ENCODE measurements at places on chromosomes 6 and 20.

- no peak for DNase-seq
These were observed 6.9 kb upstream of the SYNDIG1 start for GRCh38 chr20:24462460-24463010.

DNA sequence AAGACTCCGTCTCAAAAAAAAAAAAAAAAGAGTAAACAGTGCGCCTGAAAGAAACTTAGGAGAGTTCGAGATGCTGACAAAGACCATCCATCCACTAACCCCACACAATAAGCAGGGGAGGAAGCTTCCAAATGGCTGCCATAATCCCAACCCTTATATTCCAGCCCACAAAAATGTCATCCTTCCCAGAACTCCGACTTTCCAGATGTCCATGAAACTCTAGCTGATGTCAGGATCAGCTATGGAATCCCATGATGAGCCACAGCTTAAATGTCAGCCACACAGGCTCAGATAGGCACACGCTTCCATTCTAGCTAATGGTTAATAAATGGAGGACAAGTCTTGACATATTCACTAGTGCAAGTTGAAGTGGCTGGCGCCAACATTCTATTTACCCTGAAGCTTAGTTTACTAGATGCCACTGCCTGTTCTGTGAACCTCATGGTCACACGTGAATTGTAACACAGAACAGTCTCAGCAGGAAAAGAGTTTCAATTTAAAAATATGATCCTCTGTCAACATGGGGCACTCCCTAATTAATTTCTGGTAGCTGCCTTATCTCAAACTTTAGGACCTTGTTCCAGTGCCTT lies 75.5 kb downstream of the FOXF2 start:
- no peak for DNase-seq

DNA sequence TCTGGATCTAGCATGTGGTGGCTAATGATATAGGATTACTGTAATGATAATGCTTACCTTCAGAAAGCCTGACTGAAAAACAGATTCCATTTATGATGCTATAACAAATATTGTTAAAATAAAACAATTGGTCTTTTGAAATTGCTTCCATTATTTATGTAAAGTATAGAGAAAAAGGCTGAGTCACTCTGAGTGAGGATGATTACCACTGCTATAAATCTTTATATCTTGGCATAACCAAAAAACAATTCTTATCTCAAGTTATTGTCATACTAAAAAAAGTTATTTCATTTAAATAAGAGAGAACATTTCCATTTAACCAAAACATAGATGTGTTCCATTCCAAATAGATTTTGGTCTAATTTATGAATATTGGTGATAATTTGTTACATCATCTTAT lies 53.0 kb upstream of the DST start:
- DNase-seq = no peak

DNA sequence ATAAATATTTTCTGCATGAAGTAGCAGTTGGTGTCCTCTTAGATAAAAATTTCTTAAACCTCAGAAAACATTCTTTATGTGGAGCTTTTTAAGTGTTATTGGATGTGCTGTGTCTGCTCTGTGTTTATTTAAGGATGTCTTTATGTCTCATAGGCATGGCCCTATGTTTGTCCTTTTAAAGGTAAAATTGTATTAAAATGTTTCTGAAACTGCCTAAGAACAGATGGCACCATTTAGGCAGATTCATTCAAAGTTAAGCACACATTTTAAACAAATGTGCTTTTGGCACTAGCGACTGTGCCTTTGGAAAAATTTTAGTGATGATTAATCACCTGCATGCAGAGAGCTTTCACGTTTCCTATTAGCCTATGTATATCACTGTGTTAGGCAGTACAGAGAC lies 125.2 kb downstream of the KIF6 start:
- DNase-seq = peak; percentile 92

- peak; percentile 23 for DNase-seq
These were observed 22.4 kb upstream of the KIAA0408 start for GRCh38 chr6:127481628-127482027.

DNA sequence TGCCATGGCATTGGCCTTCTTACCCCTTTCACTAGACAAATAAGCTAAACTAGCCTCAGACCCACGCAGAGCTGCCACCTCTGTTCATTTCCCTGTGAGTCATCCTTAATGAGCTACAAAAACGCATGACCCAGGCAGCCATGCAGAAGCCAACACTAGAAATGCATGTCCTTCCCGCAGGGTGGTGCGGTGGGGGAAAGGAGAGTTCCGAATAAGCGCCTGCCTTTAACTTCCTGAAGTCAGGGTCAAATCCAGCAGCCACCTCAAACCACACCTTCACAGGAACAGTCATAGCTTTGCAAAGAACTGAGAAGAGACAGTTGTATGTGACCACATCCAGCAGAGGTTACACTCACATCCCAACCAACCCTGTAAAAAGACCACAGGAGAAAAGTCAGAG lies 40.4 kb downstream of the IRF4 start:
- no peak for DNase-seq

GRCh38 chr20:60057866-60058807 lies 99.9 kb downstream of the CDH26 start:
- DNase-seq = peak; percentile 64

DNA sequence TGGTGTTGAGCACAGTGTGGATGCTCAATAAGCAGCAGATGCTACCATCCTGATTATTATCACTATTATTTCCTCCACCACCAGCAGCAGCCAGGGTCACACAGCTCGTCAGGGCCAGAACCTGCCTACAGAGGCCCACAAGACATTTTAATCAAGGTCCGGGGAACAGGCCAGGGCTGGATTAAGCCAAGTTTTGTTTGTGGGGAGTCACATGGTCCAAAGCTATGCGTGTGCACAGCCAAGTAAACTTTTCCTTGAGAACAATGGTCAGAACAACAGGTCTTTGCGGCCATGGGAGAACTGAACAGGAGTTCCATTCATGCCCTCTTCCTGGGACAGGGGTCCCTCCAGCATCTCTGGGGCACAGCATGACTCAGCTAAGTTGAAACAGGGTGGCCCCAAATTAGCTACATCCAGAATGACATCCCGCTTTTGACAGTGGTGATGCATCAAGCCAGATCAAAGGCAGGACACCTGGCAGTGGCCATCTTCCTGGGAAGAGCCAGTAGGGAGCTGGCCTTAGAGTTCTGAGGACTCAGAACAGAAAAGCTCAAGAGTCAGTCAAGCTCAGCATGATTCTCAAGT lies 11.7 kb downstream of the SNTA1 start:
- no peak for DNase-seq

- no peak for DNase-seq
These were observed 38.9 kb upstream of the CLIC5 start for GRCh38 chr6:46054516-46054915.

- peak; percentile 67 for DNase-seq
These were observed 50.7 kb upstream of the SIRPA start for GRCh38 chr20:1844325-1845162.

DNA sequence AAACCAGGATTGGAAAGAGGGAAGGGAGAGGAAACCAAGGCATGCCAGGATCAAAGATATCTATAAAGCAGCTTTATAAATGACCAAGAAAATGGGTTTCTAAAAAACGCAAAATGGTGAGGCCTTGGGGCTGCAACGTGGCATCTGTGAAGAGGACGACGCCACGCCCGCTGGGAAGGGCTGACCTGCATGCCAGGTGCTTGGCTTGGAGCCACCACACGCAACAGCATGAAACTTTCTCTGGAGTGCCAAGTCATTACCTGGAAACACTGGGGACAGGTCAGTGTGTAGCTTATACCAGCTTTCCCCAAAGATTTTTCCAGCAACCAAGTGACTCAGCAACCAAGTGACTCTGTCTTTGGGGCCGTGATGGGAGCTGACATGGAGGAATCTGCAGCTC lies 82.5 kb downstream of the POPDC3 start:
- DNase-seq = no peak

DNA sequence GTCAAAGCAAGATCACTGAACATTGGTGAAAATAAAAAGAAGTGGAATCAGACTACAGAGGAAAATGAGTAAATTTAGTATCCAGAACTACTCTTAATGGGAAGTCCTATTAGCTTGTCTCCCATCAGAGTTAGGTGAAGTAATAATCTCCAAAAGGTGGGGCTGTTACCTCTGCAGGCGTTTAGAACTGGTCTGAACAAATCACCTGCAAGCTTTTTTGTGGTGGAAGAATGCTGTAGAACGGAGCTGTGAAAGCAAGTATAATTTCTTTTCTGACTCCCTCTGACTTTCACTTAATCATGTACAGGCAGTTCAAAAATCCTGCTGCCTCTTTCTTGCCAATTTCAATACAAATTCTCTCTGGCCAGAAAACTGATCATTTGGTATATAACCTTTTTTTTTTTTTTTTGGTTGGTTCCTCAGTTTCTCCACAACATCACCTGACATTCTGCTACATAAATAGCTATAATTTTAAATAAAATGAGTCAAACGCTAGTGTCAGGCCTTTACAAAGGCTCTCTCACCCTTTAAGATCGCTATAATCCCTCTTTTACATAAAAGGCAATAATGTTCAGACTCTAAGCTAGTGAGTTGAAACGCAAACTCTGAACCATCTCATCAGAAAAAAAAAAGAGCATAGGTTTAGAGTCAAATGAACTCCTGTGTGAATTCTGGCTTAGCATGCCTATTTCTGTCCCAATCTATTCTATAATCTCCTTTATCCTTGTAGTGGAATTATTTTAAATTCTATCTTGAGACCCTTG lies 38.8 kb downstream of the CITED2 start:
- DNase-seq = no peak

GRCh38 chr6:105432797-105433196 lies 29.9 kb upstream of the PREP start:
- peak; percentile 88 for DNase-seq

- no peak for DNase-seq
These were observed 34.9 kb upstream of the ALDH8A1 start for GRCh38 chr6:134984821-134985220.

DNA sequence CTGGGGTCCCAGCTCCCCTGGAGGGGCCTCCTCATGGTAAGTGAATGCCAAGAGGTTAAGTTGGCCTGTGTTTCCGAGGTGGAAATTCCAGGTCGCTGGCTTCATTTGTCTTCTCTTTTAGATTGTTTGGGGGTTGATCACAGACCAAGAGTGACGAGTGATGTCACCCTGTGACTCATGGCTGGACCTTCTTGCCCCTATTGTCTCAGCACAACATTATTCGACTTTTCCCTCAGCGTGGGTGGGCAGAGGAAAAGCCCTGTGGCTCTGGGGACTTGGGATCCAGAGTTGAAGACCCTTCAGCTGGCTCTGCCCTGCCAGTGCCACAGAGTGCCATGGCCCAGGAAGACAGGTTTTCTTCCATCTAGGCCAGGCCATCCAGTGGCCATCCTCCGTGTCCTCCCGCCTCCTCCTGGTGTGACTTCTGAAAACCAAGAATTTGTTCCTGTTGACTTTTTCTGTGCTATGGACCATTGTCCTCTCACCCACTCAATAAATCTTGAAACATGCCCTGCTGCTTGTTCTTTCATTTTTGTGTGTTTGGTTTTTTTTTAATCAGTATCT lies 15.4 kb upstream of the SNHG17 start:
- peak; percentile 52 for DNase-seq

- peak; percentile 85 for DNase-seq
These were observed 81.0 kb downstream of the NDUFAF5 start for GRCh38 chr20:13865791-13866351.

GRCh38 chr20:60381643-60382400 lies 423.6 kb downstream of the CDH26 start:
- DNase-seq = no peak

DNA sequence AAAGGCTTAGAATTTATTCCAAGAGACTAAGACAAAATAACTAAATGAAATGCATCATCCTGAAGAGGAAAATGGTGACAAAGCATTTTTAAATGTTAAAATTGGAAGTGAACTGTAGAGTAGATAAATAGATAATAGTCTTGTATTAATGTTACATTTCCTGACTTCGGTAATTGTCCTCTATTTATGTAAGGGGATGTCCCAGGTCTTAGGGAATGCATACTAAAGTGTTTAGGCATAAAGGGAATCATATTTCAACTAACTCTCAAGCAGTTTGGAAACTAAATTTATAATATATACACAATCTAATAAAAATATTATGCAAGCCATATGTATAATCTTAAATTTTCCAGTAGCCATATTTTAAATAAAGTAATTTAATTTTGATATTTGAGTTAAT lies 159.3 kb downstream of the WDR27 start:
- no peak for DNase-seq

- DNase-seq = no peak
These were observed 43.4 kb upstream of the POPDC3 start for GRCh38 chr6:105223242-105223641.

DNA sequence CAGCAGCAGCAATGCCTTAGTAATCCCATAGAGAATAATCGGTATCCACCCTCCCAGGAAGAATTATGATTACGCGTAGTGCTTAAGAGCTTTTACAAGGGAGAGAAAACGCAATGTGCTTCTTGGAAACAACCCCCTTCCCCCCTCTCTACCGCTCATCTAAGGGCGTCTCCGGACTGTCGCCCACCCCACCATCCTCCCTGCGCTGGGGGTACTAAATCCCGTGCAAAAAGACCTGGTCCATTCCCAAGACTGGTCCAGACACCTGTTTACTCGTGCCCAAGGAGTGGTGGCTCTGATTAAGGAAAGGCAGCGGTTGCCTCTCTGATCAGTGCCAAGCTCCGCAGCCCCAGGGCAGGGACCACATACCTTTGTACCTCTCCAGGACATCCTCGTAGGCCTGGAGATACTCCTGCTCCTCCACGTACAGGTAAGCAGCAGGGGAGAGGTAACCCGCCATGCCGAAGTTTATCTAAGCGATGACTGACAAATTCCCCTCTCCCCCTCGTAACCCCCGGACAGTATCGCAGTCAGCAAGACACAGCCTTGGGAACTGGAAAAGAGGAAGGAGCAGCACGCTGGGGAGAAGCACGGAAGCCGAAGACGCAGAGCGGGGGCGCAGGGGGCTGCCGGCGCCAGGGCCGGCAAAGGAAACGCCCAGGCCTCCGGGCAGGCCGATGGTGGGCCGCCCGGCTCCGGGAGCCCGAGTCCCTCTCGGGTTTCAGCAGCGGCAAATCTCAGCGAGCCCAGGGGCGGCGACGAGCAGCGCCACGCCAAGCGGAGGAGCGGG lies 112.0 kb upstream of the BEND6 start:
- peak; percentile 57 for DNase-seq

GRCh38 chr6:1838604-1839213 lies 229.0 kb downstream of the FOXC1 start:
- peak; percentile 75 for DNase-seq

GRCh38 chr6:151100326-151100725 lies 139.4 kb upstream of the AKAP12 start:
- no peak for DNase-seq

DNA sequence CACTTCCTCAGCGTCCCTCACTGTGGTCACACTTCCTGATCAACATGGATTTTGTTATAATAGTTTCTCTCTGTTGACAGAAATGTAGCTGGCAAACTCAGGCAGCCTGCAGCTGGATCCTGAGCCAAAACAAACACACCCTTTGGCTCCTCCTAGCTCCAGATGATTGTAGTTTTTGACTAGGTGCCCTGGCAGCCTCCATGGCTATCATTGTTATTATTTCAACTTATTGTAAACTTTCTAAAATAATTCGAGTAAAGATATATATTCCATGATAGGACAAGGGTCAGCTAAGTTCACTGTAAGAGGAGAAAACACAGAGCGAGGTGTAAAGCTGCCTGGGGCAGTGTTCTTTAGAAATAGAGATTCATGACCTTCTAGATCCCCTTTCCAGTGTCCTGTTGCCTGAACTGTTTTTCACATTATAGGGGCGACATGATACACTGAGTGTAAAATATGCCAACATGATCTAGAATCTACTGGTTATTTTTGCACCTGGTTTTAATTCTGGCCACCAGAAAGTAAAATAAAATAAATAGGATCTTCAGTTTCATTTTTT lies 98.2 kb upstream of the HDGFL1 start:
- peak; percentile 72 for DNase-seq

All from fibroblast of skin of scalp (primary cell).